ENCODE measurements at places on chromosomes 7 and 10.

DNA sequence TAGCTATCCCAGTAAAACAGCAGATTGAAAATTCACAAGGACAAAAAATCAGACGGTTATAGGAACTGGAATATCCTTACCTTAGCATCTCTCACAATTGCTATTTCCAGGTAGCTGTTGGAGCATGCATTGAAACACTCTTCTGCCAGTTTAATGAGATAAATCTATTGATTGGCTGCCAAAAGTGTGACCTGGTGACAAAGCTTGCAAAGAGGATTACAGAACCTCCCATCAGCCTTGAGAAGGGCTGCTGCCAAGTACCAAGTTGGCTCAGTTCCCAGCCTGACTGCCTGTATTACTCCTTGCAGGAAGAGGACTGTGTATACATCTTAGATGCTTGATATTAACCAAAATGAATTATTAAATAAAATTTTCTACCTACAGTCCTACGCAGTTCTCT lies 5.1 kb downstream of the PRLHR start:
- no peak for DNase-seq
- H3K4me1 ChIP-seq: peaks cover 10% of the 10 kb centered on the region
- H3K27me3 ChIP-seq: peaks cover 48% of the 10 kb centered on the region
- no peak overlapping the region for H3K27ac ChIP-seq

DNA sequence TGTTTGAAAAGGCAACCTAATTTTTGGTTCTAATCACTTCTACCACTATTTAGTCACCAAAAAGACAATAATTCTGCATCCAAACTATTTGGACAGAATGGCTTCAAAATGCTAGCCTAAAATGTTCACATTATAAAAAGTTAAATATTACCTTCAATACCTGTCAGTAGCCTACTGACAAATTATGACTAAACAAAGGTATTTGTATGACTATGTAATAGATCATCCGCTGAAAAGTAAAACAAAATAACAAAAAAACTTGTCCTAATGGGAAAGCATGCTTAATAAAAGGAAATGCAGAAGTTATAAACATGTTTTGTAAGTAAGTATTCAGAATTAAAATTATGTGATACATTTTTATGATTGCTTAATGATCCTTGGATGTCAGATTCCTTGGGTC lies 36.6 kb downstream of the CD36 start:
- no peak overlapping the region for H3K4me3 ChIP-seq
- no peaks in the 10 kb centered on the region for H3K27me3 ChIP-seq
- no peak for DNase-seq
- H3K27ac ChIP-seq: no peak overlapping the region

- H3K36me3 ChIP-seq: peaks cover 9% of the 10 kb centered on the region
- H3K27me3 ChIP-seq: no peaks in the 10 kb centered on the region
- H3K27ac ChIP-seq: no peak overlapping the region
- no peaks in the 10 kb centered on the region for H3K4me1 ChIP-seq
- no peak for DNase-seq
Observed at GRCh38 chr7:79471699-79472098, 18.2 kb upstream of the MAGI2 start.

- no peak for DNase-seq
- H3K4me3 ChIP-seq: no peak overlapping the region
- peaks cover 16% of the 10 kb centered on the region for H3K4me1 ChIP-seq
Observed at GRCh38 chr7:19080093-19080492, 37.3 kb downstream of the TWIST1 start.

GRCh38 chr7:123681561-123681960 lies 25.9 kb downstream of the LMOD2 start:
- no peak overlapping the region for H3K4me3 ChIP-seq
- no peak overlapping the region for H3K27ac ChIP-seq
- H3K27me3 ChIP-seq: no peaks in the 10 kb centered on the region
- H3K36me3 ChIP-seq: peaks cover 6% of the 10 kb centered on the region
- H3K4me1 ChIP-seq: peaks cover 8% of the 10 kb centered on the region
- no peak for DNase-seq

DNA sequence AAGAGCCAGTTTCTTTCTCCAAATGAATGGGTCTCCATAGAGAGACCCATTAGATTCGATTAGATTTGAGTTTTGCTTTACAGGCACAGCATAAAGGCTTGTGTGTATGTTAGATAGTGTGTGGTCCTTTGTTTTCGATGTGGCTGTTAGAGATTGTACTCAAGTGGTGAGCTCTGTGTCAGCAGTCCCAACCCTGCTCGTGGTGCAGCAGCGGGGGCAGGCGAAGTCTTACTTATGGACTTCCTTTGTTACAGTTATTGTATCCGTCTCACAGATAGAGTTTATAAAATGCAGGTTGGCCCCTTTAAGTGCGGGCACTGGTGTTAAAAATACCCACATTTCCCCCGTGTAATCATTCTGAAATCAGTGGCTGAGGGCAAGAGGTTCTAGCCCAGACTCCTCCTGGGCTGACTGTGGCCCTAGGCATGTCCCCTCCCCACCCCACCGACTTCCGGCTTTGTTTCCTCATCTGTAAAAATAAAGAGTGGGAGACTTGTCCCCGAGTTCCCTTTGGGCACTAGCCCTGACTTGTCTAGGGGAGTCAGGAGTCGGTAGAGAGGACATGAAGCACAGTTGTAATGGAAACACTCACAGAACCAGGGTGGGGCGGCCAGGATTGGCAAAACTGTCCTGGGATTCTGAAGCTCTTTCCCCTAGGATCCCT lies 28.6 kb downstream of the MTURN start:
- H3K36me3 ChIP-seq: peaks cover 4% of the 10 kb centered on the region
- H3K27ac ChIP-seq: peak overlapping the region; percentile 3
- peaks cover 27% of the 10 kb centered on the region for H3K4me1 ChIP-seq
- H3K27me3 ChIP-seq: no peaks in the 10 kb centered on the region
- peak overlapping the region; percentile 23 for H3K4me3 ChIP-seq
